Smooth muscle cell of the umbilical artery (primary cell): ENCODE measurements at places on chromosomes 2 and 18. TPM values are rescaled to one million over a fixed set of nuclear protein-coding genes. Genes with fewer than 3 reads are reported as not detected.

Gene C2orf92
- total RNA-seq, result 3.1 and 3.9 TPM in 2 replicates

Gene PLCL1
- 1.5 and 2.2 TPM in 2 replicates for total RNA-seq

Gene C1D
- total RNA-seq, result 17.9 and 32.1 TPM in 2 replicates

Gene INHBB
- total RNA-seq, result not detected in 2 replicates

Gene CCBE1
- total RNA-seq, result 0.59 and 19.1 TPM in 2 replicates

Gene MPP4
- 0.89 and 5.3 TPM in 2 replicates for total RNA-seq

Gene AGAP1
- 11.3 and 20.7 TPM in 2 replicates for total RNA-seq

Gene CHRNG
- not detected in 2 replicates for total RNA-seq

Gene DLGAP1
- total RNA-seq, result not detected in 2 replicates
